ENCODE measurements at places on chromosomes 4 and X.

DNA sequence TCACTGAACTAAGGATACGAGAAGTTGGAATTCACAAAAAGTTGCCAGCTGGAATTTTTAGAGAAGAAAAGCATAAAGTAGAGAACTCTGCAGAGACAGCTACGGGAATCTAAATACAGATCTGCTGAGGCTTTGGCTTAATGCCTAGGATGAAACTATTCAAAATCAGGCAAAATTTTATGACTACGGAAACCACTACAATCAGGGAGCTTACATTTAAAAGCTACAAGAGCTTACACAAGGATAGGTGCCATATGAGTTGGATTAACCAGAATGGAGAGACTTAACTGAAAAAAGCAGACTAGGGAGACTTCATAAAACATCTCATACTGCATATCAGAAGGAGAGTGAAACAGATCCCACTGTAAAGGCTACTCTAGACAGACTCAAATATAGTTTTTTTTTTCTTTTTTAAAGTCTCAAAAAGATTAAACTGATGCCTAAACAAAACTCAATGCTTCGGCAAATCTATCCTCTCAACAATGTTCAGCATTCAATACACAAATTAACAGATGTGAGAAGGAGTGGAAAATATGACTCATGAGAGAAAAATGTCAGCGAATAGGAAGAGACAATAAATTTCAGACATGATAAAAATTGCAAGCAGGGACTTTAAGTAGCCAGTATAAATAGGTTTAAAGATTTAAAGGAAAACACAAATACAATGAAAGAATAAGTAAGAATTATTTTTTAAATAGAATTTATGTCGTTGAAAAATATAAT is 586.1 kb downstream of the FSTL5 start:
- DNase-seq: peak; percentile 53

DNA sequence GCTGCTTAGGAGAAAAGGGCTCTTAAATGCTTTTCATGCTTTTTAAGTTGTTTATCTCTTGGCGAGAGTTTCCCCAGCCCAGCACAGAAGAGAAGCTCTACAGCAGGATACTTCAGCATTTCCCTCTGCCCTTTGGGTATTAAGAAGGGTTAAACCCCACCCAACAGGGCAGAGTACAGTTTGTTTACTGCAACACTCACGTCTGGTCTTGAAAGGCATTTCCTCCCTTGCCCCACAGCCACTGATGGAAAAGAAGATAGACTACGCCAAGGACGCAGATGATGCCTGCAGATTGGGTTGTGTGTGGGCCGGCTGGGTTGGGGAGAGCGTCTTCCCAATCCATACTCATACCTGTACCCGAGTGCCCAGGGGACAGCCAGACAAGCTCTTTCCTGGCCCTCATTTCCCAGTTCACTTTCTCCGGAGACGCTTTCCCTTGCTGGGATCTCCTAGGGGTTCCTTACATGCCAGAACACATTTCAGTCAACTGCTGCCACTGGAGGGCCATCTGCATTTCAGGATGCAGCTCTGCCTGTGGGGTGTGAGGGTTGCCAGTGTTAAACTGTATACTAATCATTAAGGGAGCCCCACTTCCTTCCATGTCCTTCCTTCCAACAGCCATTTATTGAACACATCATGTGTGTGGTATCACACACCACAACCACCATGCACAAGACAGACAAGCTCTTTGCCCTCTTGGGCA is 96.5 kb upstream of the DHX15 start:
- DNase-seq: no peak

- DNase-seq: no peak
Observed at GRCh38 chr4:62387808-62388207, 1187.7 kb downstream of the ADGRL3 start.

DNA sequence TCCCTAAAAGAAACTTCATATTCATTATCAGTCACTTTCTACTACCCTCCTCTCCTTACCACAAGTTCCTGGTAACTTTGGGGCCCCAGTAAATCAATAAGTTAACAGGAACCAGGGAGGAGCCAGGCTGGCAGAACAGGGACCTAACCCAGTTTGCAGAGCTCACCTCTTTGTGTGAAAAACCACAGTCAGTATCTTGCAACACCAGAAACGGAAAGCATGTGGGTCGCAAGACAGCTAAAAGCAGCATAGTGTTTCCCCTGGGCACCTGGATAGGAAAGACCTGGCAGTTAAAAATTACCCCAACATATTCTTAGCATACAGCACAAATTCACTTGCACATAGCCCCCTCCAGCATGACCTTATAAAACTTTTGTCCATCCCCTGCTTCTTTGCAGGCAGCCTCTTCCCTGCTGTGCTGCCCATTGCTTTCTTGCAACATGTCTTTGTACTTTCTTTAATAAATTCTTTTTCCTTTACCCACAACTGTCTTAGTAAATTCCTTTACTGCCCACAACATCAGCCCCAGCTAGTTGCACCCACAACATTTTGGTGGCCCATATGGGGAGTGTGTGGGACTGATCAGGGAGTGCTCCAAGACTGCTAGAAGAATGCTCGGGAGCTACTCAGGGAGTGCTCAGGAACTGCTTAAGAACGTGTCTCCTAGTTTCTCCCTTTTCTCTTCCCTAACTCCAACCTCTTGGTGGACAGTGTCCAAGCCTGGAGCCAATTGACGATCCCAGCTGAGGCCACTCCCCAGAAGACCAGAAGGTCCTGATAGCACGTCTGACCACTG is 83.4 kb downstream of the MSN start:
- DNase-seq: no peak

DNA sequence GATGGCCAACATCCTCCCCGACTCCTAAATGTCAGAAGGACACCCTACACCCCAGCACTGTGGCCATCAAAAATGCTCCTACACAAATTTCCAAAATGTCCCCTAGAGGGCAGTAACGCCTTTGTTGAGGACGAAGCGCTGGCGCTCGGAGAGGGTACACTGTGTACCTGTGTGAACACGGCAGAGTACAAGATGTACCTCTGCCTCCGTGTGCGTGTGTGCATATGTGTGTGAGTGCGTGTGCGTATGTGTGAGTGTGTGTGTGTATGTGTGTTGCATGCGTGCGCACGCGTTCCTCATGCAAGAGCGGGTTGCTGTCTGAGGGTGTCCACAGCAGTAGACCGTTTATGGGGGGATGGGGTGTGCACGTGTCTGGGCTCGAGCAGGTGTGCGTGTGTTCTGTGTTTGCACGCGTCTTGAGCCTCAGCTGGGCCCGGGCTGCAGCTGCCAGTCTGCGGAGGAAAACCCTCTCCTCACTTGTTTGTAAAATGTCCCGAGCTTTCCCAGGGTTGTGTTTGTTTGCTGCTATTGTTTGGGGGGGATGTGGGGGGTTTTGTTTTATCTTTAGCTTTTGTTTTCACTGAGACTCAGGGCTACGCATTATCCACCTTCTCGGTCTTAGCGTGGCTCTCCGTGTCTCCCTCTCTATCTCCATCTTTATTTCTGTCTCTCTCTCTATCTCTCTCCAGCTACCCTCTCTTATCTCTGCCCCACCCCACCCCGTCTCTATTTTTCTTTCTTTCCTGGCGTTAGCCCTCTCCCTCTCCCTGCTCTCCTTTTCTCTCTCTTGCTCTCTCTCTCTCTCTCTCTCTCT is 10.4 kb upstream of the TSPYL2 start:
- peak; percentile 27 for DNase-seq

- DNase-seq: no peak
Observed at GRCh38 chr4:157804986-157805385, 367.8 kb downstream of the GASK1B start.

DNA sequence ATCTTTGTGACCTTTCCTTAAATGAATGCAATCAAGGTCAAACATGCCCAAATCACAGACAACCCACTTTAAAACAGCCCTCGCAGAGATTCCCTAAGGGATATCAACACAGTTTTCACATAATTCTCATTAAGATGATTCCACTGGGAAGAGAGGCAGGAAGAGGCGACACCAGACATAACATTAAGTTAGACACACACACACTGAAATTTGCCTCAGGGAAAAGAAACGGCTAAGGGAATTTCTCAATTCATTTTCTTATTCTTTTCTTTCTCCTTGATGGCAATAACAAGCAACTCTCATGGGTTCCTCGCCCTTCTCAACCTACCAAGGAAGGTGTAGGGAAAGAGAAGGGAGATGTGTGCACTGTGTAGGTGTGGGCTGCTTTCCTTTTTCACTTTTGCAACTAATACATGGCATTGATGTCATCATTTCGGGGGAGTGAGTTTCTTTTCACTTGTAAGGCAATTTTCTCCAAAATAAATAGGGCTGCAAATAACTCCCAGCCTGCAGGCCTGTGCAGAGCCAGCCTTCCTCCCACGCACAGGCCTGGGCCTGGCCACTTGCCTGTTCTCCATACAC is 41.4 kb downstream of the SOD3 start:
- DNase-seq: no peak

- no peak for DNase-seq
Observed at GRCh38 chrX:134641346-134641745, 16.9 kb downstream of the PLAC1 start.

- DNase-seq: peak; percentile 90
Observed at GRCh38 chr4:71992571-71993312, 39.1 kb upstream of the NPFFR2 start.

- no peak for DNase-seq
Observed at GRCh38 chrX:131366407-131366806, 77.3 kb upstream of the IGSF1 start.

- no peak for DNase-seq
Observed at GRCh38 chr4:100170986-100171385, 19.3 kb downstream of the DDIT4L start.

DNA sequence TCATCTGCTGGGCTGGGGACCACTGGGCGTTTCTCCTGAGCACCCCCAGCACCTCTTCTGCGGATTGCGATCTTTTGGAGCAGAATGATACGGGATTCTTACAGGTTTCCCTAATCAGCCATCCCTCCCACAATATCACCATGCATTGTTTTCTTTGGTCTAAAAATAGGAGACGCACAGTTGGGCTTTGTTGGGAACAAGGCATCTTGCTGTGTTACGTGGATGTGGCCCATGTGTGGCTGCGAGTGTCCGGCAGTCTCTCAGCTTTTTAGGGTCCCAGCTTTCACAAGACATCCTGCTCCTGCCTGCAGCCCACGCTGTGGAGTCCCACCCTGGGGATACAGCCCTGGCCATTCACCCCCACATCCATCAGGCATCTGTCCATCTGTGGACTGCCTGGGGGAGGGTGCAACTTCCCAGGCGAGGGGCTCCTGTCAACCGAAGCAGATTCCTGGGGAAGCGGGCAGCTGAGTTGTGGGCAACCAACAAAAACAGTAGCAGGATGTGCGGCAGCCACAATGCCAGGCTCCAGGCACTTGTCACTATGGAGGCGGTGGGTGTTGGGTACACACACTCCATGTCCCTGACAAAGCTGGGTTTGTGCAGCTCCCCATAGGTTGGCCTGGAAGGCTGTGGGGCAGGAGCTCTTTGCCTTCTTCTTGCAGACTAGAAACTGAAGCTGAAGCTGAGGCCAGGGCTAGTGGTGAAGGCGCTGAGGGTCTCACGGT is 185.5 kb upstream of the PSAPL1 start:
- no peak for DNase-seq

DNA sequence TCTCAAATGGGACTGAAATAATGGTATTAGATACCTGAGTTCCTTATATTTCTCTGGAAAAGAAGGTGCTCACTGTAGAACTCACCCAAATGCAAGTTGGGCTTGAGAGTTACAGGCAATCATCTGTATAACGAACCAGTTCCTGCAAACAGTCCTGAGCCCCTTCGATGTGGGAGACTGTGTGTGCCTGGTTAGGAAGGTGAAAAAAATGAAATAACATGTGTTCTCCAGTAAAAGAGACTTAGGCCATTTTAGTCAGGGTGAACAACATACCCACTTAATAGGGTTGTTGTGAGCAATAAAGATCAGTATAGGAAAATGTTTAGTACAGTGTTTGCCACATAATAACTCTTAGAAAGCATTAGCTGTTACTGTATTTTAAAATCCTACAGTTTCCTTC is 23.4 kb downstream of the STIM2 start:
- no peak for DNase-seq

- no peak for DNase-seq
Observed at GRCh38 chr4:166737430-166737829, 496.9 kb downstream of the SPOCK3 start.

DNA sequence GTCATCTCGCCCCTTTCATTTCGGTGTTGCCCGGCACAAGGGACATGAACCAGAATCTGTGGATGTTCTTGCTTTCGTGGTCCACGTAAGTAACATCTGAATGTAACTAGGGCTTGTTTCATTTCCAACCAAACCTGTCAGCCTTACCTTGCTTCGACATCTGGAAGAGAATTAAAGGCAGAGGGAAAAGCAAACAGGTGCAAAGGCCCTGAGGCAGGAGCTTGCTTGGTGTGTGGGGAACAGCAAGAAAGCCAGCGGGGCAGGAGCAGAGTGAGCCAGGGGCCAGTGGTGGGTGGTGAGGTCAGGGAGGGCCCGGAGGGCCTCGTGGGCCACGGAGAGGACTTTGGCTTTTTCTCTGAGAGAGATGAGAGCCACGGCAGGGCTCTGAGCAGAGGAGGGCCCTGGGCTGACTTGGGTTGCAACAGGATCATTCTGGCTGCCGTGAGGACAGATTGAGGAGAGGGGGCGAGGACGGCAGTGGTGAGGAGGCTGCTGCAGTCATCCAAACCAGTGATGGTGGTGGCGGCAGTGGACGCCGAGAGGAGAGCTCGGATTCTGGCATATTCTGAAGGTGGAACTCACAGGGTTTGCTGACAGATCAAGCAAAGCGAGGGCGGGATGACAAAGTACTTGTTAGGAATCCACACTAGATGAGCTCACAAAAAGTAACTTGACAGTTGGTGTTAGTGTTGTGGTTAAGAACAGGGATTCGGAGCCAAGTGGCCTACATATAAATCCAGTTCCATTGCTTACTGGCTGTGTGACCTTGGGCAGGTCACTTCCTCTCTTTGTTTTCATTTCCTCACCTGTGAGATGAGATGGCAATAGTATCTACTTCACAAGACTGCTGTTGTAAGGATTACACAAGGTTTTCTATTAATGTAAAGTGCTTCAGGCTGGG is 6.8 kb upstream of the WDR13 start:
- no peak for DNase-seq

- no peak for DNase-seq
Observed at GRCh38 chr4:123113155-123113554, 190.8 kb upstream of the NUDT6 start.

DNA sequence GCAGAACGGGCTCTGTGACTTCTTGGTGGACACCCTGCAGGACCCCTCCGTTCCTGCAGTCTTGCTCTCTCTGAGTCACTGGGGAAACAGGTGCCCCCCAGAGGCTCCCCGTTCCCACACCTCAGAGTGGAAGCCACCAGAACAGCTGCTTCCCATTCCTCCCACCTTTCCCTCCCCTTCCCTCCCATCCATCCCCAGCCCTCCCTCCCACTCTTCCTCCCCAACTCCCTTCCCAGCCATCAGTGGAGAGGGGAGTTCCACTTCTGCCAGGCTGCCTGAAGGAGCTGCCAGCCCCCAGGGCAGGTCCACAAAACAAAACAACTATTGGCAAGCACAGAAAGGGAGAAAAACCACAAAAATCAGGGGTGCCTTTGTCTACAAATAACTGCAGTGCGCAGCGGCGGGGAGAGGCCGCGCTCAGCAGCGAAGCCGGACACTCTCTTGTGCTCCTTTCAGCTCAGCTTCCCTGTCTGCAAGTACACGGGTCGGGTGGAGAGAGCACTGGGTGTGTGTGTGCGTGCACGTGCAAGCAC is 8.1 kb downstream of the SSR4 start:
- DNase-seq: peak; percentile 4

Measured in astrocyte of the cerebellum (primary cell).